Suprapubic skin (tissue), 4 donors: ENCODE measurements at places on chromosomes 5 and 9.

- H3K4me3 ChIP-seq: peak overlapping the region; percentile 100
- no peak for DNase-seq
- H3K4me1 ChIP-seq: peaks cover 63% of the 10 kb centered on the region
- H3K27me3 ChIP-seq: no peaks in the 10 kb centered on the region
- H3K27ac ChIP-seq: peak overlapping the region; percentile 98
Observed at GRCh38 chr9:121200356-121200755, 1.3 kb downstream of the RAB14 start.

DNA sequence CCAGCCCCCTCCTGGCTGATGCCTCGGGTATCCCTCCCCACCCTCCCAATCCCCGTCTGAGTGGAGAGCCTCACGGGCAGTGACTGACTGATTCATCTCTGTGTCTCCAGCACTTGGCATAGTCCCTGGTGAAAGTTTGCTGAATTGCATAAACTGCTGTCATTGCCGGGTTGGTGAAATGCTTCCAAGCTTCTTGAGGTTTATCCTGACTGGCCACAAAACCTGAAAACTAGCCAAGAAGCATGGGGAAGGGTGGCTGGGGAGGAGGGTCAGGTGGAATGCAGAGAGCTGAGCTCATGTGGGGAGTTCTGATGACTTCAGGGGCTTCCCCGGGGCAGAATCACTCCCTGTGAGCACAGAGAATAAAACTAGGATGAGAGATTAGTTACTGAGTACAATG is 56.9 kb upstream of the GGTA1 start:
- H3K4me3 ChIP-seq: no peak overlapping the region
- no peak overlapping the region for H3K27ac ChIP-seq
- H3K36me3 ChIP-seq: no peaks in the 10 kb centered on the region
- H3K4me1 ChIP-seq: peaks cover 35% of the 10 kb centered on the region
- no peak for DNase-seq

- no peaks in the 10 kb centered on the region for H3K36me3 ChIP-seq
- H3K27me3 ChIP-seq: no peaks in the 10 kb centered on the region
- H3K4me3 ChIP-seq: no peak overlapping the region
- H3K27ac ChIP-seq: no peak overlapping the region
Observed at GRCh38 chr5:147539053-147539452, 29.2 kb upstream of the DPYSL3 start.

- no peak for DNase-seq
- H3K4me3 ChIP-seq: no peak overlapping the region
- H3K27ac ChIP-seq: no peak overlapping the region
- no peaks in the 10 kb centered on the region for H3K27me3 ChIP-seq
- peaks cover 27% of the 10 kb centered on the region for H3K36me3 ChIP-seq
Observed at GRCh38 chr9:96644137-96644536, 11.0 kb downstream of the PRXL2C start.

DNA sequence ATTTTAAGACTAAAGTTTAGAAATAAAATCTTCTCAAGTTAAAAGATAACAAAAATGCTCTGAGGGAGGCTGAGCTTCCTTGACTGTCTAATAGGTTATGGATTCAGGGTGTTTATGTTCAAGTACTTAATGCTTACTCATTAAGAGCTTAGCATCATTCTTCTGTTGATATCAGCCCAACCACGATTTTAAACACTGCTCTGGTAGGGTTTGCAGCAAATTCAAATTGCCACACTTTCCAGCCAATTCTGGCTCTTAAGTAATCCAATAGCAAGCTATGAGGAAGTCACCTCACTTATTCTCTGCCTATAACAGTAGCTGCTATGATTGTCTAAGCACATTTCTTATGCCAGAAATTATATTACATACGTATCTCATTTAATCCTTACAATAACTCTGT is 191.0 kb upstream of the KIF2A start:
- H3K27me3 ChIP-seq: no peaks in the 10 kb centered on the region
- H3K4me1 ChIP-seq: no peaks in the 10 kb centered on the region
- no peak overlapping the region for H3K27ac ChIP-seq
- H3K4me3 ChIP-seq: no peak overlapping the region
- DNase-seq: no peak

DNA sequence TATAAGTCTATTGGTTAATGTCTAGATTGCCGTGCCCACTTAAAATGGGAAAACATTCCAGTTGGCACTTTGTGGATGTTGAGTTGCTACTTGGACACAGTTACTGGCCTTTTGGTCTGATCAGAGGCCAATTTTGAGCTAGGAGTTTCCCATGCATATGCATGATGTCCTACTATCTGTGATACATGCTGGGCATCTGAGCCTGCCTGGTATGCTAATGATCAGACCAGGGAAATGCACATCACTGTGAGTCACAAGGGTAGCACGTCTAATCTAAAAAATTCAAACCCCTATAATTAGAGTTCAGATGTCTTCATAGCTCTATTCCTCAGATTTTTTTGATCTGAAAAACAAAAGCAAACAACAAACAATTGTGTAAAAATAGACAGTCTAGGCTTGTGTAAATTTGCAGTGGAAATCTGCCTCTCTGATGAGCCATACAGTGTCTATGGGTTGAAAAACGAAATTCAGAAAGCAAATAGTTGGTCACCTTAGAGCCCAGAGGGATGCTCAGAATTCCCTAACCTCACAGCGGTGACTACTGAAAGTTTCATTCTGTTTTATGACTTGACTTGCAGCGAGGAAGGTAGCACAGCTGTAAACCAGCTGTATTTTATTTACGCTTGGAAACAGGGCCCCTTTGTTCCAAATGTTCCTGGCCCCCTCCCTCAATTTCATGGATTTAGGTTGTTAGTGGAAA is 37.3 kb downstream of the PALM2AKAP2 start:
- H3K4me3 ChIP-seq: no peak overlapping the region
- peaks cover 10% of the 10 kb centered on the region for H3K4me1 ChIP-seq
- H3K27ac ChIP-seq: no peak overlapping the region
- H3K27me3 ChIP-seq: no peaks in the 10 kb centered on the region

DNA sequence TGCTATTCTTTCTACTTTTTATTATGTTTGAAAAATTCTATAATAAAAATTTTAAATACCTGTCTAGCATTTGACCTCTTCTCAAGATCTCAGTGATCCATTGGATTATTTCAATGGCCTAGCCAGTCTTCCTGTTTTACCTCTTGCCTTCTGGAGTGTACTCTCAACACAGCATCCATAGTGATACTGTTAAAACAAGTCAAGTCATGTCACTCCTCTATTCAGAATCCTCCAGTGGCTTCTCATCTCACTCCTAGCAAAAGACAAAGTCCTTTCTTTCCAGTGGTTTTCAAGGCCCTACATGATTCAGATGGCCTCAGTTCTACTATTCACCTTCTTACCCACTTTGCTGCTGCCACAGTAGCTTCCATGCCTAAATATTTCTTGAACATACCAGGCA is 1.8 kb downstream of the MARVELD2 start:
- H3K27me3 ChIP-seq: no peaks in the 10 kb centered on the region
- no peak overlapping the region for H3K4me3 ChIP-seq
